NCI-H460 (cell line): ENCODE measurements at places on chromosomes 12 and 14. TPM values are rescaled to one million over a fixed set of nuclear protein-coding genes. Genes with fewer than 3 reads are reported as not detected.

- no peak for DNase-seq
Measured at GRCh38 chr12:958588-959123, 9.2 kb upstream of the RAD52 start.

DNA sequence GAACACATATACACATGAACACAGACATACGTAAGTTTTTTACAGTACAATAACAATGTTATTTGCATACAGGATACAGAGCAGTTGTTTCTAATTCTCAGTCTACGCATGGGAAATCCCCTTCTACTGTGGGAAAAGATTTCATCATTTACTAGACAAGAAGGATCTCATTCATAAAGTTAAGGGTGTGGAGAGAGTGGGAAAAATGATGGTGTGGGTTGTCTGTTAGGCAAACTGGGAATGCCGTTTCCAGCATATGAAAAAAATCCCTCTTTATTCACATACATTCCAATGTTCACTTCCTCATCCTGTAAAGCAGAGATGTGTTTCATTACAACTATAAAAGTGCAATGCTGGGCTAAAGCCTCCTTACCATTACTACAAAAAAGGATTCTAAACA, 120.9 kb downstream of the SINHCAF start:
- no peak for DNase-seq

DNA sequence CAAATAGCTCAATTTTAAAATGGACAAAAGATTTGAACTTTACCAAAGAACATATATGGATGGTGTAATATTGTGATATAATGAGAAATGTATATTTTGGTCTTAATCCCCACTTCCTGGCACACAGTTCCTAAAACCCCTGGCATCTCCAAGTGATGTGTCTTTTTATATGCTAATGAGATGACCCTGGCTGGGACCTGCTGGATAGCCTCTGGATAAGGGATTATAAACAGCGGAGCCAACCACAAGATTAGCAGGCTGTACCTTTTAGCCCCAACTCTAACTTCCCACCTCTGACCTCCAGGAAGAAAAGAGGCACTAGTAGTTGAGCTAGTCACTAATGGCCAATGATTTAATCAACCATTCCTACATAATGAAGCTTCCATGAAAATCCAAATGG, 130.0 kb downstream of the DPF3 start:
- DNase-seq = no peak

TSHR gene
- 0.06 TPM in 1 of 2 replicates, not detected in the other for total RNA-seq

PKP2 gene
- total RNA-seq = 4.0 and 4.4 TPM in 2 replicates
